ENCODE measurements at places on chromosomes 5 and 9. TPM values are rescaled to one million over a fixed set of nuclear protein-coding genes. Genes with fewer than 3 reads are reported as not detected.

- DNase-seq = no peak
These were observed 29.5 kb upstream of the PTPDC1 start for GRCh38 chr9:94054716-94055115.

DNA sequence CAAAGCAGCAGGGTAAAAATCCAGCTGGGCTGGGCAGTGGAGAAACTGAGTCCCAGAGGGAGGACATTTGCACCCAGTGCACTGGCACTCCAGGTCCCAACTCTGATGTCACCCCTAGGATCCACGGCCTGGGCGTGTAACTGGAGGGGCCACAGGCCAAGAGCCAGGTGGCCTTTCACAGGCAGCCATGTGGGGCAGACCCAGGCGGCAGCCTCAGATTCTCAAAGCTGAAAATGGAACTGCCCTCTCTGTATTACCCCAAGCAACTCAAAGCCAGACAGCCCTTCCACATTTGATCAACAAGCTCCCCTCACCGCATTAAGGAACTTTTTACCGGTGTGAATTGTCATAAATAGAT, 46.7 kb downstream of the RASGEF1C start:
- DNase-seq = no peak

GRCh38 chr5:74124826-74125225, 498.8 kb downstream of the ARHGEF28 start:
- no peak for DNase-seq

Gene OTP
- total RNA-seq = not detected

Gene MVB12B
- 10.5 TPM for total RNA-seq

DNA sequence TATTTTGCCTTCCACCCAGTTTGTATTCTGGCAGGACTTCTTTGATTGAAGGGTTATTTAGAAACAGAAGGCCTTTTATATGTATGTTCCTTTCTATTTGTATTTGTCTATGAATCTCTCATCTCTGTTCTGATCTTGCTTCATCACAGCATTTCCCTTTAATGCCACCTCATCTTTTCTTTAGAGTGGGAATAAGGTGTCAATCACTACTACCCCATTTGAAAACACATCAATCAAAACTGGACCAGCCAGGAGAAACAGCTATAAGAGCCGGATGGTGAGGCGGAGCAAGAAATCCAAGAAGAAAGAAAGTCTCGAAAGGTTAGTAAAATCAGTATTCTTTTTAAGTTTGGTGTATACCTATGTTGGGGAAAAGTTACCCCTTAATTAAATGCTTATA, 36.3 kb downstream of the CD180 start:
- no peak for DNase-seq

- no peak for DNase-seq
These were observed 29.4 kb upstream of the PURA start for GRCh38 chr5:140084541-140084940.
